Left cardiac atrium (tissue), 4 donors: ENCODE measurements at places on chromosomes 1 and 21. TPM values are rescaled to one million over a fixed set of nuclear protein-coding genes. Genes with fewer than 3 reads are reported as not detected.

GRCh38 chr1:111990026-111990877 lies 784 bp upstream of the KCND3 start:
- peak; percentile 52 for DNase-seq

GRCh38 chr1:54614563-54614962 lies 8.8 kb downstream of the FAM151A start:
- DNase-seq, result no peak

DNA sequence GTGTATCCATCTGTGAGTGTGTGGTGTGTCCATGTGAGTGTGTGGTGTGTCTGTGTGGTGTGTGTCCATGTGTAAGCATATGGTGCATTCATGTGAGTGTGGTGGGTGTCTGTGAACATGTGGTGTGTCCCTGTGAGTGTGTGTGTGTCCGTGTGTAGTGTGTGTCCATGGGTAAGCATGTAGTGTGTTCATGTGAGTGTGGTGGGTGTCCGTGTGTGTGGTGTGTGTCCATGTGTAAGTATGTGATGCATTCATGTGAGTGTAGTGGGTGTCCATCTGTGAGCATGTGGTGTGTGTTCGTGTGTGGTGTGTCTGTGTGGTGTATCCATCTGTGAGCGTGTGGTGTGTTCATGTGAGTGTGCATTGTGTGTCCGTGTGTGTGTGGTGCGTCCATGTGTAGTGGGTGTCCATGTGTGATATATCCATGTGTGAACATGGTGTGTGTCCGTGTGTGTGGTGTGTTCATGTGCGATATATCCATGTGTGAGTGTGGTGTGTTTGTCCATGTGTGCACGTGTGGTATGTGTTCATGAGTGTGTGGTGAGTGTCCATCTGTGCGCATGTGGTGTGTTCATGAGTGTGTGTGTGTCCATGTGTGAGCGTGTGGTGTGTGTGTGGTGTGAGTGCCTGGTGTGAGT lies 12.3 kb downstream of the SLC19A1 start:
- DNase-seq, result peak; percentile 4

- DNase-seq, result no peak
These were observed 510.4 kb upstream of the ZP4 start for GRCh38 chr1:238401144-238401543.

- DNase-seq, result no peak
These were observed 2.5 kb downstream of the ATP5PF start for GRCh38 chr21:25732091-25732760.

GRCh38 chr1:53280496-53280895 lies 42.2 kb upstream of the MAGOH start:
- no peak for DNase-seq

DNA sequence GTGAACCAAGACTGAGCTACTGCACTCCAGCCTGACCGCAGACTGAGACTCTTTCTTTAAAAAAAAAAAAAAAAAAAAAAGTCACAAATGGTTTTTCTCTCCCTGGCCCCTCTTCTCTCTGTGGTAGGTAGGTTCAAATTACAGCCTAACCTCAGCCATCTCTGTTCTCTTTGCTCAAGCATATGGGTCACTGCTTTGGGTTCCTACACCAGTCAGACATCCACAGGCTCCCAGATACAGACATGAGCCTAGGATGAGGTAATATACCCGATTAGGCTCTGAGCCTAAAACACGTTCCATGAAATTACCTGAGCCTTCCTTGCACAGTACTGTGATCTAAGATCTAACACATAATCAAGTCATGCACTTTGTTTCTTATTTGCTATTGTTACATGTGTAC lies 90.5 kb upstream of the JAK1 start:
- DNase-seq, result no peak

DNA sequence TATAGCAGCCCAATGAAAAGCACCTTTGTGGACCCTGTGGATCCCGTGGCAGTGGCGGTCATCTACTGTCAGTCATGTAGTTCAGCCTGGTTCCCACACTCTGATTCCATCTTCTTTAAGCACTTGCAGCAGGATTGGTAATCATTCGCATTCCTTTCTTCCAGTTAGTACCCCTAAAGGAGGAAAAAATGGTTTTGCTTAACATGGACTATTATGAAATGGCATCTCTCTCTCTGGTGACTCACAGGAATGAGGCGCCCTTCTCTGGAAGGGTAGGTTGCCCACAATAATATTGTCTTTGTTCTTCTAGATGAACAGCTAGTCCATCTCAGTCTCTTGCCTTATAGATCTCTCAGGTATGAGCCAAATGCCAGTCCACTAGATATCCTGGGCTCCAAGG lies 127.9 kb upstream of the MROH9 start:
- DNase-seq, result no peak

- no peak for DNase-seq
These were observed 26.5 kb upstream of the ITLN1 start for GRCh38 chr1:160911441-160911840.

GRCh38 chr1:116377541-116378529 lies 4.8 kb downstream of the ATP1A1 start:
- peak; percentile 82 for DNase-seq

- DNase-seq, result no peak
These were observed 13.7 kb upstream of the GUCA2A start for GRCh38 chr1:42178249-42178648.

DNA sequence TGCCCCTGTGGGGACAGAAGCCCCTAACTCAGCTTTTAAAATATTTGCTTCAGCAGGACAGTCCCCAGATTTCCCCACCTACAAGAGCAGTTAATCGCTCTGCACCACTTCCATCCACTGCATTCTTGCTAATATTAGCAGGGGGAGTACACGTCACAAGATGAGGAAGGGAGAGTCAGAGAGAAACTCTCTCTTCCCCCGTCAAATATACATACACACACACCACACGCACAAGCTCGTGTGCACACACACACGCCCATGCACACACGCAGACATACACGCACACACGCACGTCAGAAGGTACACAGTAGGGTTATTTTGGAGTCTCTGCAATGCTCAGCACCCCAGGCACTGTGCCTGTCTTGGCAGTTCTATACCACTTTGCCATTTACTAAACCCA lies 2.1 kb downstream of the CLCA1 start:
- DNase-seq, result no peak

DNA sequence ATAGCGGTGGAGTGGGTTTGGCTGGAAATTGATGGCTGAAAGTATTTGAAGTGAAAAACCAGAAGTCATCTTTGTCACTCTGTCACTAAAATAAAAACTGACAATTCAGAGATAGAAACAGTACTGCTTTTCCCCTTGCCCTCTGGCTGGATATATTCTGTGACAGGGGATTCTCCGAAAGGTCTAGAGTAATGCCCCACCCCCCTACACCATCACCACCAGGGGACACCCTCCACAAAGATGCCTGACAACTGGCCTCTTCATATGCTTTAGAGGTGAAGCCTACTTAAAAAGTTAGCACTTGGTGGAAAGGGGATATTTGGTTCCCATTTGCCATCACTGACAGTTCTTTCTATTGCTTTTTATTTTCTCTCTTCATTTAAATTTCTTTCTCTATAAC lies 73.5 kb downstream of the SGIP1 start:
- DNase-seq, result no peak

DNA sequence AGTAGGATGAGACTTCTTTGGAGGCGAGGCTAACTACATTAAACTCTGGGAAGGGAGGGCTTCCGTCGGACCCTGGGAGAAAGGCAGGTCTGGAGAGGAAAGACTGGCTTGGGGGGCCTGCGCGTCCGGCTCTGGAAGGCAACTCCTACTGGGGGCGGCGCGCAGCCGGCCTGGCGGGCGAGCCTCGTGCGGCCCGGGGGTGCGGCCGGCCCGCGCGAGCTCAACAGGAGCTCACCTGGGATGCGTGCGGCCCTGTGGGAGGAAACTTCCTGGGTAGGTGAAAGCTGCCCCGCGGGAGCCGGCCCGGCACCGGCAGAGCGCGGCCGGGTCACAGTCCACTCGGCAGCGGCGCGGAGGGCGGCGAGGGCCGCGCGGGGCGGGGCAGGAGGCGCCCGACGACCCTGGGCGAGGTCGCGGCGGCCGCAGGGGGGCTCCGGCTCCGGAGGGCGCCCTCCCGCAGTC lies 449 bp downstream of the EPS15 start:
- peak; percentile 62 for DNase-seq

DNA sequence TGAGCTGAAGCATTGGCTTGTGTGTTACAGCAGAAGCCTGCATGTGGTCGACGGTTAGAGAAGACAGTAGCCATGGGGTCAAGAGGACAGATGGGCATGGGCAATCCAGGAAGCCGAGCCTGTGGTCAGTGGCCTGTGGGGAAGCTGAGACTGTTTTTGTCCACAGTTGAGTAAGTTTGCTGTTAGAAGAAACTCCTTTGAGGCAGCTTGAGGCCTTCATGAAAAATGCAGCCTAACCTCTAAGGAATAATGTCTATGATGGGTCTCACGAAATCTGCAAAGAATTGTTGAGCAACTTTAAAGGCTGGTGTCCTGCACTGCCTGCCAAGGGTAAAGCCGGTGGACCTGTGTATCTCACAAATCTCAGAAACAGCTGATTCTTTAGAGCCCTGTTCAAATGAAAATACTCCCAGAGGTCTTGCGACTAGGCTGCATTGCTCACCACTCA lies 322.4 kb downstream of the SETD4 start:
- DNase-seq, result peak; percentile 32

GRCh38 chr21:36021251-36021837 lies 39.0 kb downstream of the SETD4 start:
- DNase-seq, result no peak

The HSD3B1 gene
- not detected for total RNA-seq

The CRYZ gene
- 23.6 TPM for total RNA-seq

The CNIH4 gene
- total RNA-seq, result 32.8 TPM

The PADI6 gene
- not detected for total RNA-seq

The KLF17 gene
- not detected for total RNA-seq

The CNR2 gene
- total RNA-seq, result not detected

The COL11A1 gene
- 0.35 TPM for total RNA-seq

The LCE2B gene
- total RNA-seq, result not detected
